ENCODE measurements at places on chromosomes 5 and 9.

DNA sequence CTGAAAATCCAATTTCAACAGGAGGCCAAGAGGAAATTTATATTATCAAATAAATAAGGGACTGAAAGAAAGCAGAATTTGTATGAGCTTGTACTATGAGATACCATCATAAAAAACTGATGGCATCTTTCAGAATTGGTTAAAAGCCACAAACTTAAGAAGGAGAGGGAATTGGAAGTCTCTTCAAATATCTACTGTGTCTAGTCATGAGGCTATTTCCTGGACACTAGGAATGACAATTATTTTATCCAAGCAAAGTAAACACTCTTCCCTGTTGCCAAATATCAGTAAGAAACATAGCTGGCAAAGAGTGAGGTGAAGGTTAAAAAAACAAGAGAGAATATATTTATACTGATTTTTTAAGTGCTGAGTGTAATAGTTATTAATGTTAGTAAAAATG is 101.5 kb upstream of the ARRDC3 start:
- DNase-seq, result no peak

DNA sequence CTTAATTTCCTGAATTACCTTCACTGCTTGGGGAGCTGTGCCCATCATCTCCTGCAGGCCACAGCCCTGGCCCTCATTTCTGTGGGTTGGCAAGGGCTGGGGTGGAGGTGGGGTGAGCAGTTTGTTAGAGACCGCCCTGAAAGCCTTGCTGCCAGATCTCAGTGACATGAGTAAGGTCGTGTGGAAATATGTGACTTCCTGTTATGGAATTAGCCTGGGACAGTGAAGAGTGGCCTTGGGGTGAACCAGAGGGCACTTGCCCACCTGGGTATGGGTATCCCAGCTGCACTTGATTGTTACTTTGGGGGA is 2.5 kb upstream of the HNRNPAB start:
- no peak for DNase-seq

DNA sequence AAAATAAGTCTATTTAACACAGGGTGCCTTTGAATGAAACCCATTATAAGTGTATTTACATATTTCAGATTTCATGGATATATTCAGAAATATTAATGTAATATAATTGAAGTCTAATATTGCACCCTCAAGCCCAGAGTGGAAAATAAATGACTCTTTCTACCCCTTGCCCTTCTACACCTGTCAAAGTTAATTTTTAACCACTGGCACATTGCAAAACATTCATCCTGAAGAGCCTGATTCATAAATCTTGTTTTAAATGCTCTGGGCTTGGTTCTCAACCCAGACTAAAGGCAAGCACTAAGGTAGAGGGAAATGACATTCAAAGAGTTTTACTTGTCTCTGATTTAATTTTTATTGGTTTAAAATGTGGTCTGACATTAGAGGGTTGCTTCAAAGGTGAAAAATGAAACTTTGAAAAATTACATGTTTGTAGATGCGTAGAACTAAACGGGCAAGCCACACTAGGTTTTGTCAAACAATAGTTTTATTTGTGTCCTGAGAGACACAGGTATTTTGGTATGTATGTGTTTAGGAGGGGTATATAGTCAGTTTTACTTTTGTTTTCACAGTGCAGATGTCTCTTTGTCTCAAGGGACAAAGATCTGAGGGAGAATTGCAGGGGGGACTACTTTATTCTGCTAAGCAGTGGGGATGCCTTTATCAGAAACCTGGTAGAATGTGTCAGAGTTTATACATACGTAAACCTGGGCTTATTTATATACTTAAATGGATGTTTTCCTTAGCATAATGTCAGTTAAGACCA is 69.7 kb downstream of the PIK3R1 start:
- DNase-seq, result no peak

DNA sequence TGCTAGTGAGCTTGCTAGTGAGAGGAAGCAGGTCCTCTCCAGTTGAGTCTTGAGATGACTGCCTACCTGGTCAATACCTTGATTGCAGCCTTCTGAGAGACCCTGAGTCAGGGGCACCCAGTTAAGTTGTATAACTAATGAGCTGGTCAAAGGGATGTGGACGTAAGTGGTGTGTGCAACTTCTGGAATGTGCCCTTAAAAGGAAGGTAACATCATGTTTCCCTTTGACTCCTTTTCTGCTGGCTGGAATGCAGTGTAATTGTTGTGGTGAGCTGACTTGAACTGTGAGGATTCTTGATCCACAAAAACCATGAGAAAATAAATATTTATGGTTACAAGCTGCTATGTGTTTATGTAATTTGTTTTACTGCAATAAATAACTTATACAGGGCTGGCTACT is 2.4 kb upstream of the SNX2 start:
- no peak for DNase-seq

GRCh38 chr9:28547527-28547926 is 974.2 kb upstream of the C9orf72 start:
- DNase-seq, result no peak

DNA sequence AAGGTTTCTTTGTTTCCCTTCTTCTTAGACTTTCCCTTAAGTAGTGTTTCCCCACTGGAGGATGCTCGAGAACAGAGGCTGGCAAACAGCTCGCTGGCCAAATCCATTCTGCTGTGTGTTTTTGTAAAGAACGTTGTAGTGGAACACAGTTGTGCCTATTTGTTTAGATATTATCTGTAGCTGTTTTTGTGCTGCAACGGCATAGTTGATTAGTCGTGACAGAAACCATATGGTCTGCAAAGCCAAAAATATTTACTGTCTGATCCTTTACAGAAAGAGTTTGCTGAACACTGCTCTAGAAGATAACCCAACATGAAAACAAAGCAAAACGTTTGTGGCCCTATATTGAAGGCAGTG is 47.0 kb upstream of the EGFLAM start:
- no peak for DNase-seq

DNA sequence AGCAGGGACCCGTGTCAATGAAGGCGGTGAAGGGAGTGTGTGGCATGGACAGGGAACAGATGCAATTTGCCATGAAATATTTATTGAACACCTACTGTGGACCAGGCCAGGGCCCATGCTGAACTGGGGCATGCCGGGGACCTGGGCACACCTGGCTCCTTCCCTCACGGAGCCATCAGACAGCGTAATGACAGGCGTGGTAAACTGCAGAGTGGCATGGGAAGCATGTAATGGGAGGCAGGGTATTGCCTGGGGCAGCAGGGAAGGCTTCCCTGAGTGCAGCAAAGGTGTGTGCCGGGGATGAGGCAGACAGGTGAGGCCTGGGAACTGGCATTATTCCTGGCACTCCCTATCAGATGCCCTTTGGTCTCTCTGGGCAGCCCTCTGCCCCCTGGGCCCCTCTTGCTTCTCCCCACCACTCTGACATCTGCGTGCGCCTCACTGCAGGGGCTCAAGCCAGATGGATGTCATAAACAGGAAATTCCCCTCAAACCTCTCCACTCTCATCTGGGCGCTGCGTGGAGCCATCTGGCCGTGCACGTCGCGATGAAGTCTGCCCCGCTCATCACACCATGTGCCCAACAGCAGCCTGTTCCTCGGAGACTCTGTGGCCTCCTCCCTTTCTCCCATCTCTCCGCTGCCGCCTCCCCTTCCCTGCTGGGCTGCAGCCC is 67.6 kb downstream of the HMCN2 start:
- no peak for DNase-seq

GRCh38 chr5:9194509-9194908 is 351.4 kb downstream of the SEMA5A start:
- DNase-seq, result no peak

- peak; percentile 9 for DNase-seq
These were observed 185.9 kb downstream of the MSX2 start for GRCh38 chr5:174910245-174910737.

GRCh38 chr5:53481887-53482716 is 1.7 kb downstream of the FST start:
- peak; percentile 12 for DNase-seq

Measured in stimulated activated CD8-positive, alpha-beta memory T cell treated with anti-CD3 and anti-CD28 coated beads, Interleukin-2, amount 100 ng/mL, for 1 hour (primary cell).